ENCODE measurements at places on chromosomes 13 and 19. TPM values are rescaled to one million over a fixed set of nuclear protein-coding genes. Genes with fewer than 3 reads are reported as not detected.

- H3K27me3 ChIP-seq = no peaks in the 10 kb centered on the region
- H3K4me3 ChIP-seq = no peak overlapping the region
- H3K36me3 ChIP-seq = no peaks in the 10 kb centered on the region
Observed at GRCh38 chr13:64810750-64811149, 2419.4 kb downstream of the PCDH9 start.

- no peak overlapping the region for H3K27ac ChIP-seq
- H3K27me3 ChIP-seq = no peaks in the 10 kb centered on the region
- H3K4me3 ChIP-seq = no peak overlapping the region
- no peak for DNase-seq
Observed at GRCh38 chr13:106873810-106874209, 305.9 kb upstream of the ARGLU1 start.

DNA sequence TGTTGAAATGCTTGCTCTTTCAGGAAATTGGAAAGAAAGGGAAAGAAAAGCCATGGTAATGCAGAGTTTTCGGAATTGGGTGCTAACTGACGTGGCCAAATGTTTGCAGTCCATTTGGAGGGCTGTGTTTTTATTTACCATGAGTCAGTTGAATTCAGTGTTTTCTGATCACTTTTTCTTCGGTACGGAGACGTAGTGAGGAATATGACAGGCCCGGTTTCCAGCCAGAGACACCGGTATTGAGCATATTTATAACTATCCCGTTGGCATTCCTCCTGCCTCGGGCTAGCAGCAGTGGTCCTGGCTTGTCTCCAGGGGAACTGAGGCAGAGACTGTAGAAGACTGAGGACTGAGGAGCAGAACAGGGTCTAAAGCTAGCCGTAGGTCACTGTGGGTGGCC, 1.0 kb downstream of the CDC16 start:
- H3K27ac ChIP-seq = peak overlapping the region; percentile 72
- DNase-seq = no peak
- peak overlapping the region; percentile 88 for H3K4me3 ChIP-seq
- H3K27me3 ChIP-seq = peaks cover 2% of the 10 kb centered on the region

DNA sequence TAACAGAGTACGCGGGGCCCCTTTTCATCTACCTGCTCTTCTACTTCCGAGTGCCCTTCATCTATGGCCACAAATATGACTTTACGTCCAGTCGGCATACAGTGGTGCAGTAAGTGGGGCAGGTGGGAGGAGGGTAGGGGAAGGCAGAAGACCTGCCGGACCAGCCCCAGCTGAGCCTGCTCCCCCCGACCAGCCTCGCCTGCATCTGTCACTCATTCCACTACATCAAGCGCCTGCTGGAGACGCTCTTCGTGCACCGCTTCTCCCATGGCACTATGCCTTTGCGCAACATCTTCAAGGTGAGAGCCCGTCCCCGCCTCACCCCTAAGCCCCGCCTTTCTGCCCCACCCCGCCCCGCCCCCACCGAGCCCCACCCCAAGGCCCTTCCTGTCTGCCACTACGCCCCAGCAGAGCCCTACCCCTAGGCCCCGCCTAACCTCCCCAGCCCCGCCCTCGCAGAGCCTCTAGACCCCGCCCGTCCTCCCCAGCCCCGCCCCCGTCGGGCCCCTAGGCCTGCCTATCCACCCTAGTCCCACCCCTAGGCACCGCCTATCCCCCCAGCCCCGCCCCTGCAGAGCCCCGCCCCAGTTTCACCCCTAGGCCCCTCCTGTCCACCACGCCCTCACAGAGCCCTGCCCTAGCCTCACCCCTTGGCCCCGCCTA, 7.7 kb downstream of the NDUFB7 start:
- no peaks in the 10 kb centered on the region for H3K27me3 ChIP-seq
- peaks cover 6% of the 10 kb centered on the region for H3K4me1 ChIP-seq
- no peak overlapping the region for H3K4me3 ChIP-seq
- H3K36me3 ChIP-seq = peaks cover 6% of the 10 kb centered on the region

GRCh38 chr13:84590663-84591062, 708.4 kb upstream of the SLITRK1 start:
- no peaks in the 10 kb centered on the region for H3K4me1 ChIP-seq
- H3K36me3 ChIP-seq = no peaks in the 10 kb centered on the region
- no peak overlapping the region for H3K27ac ChIP-seq
- DNase-seq = no peak

GRCh38 chr19:6059396-6059947, 50.8 kb downstream of the RFX2 start:
- no peak overlapping the region for H3K4me3 ChIP-seq
- no peak for DNase-seq
- peaks cover 1% of the 10 kb centered on the region for H3K36me3 ChIP-seq
- H3K4me1 ChIP-seq = peaks cover 28% of the 10 kb centered on the region

DNA sequence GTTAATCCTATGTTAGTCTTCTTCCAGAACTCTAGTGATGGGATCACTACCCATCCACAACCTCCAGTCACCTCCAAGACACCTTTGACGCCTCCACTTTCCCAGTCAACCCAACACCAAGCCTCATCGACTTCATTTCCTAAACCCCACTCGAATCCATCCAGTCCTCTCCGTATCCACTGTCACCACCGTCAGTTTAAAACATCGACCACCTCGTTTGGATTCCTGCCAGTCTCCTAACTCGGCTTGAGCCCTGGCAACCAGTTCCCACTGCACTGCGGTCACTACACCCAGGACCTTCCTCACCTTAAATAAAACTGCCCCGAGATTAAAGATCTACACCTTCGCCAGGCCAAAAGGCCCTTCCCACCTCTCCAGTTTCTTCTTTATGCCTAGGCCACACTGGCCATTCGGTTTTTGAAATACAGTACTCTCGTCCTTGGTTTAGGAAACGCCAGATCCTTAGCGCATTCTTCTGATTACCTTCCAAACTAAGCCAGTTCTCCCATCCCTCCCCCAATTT, 1.2 kb downstream of the MTIF3 start:
- H3K27ac ChIP-seq = peak overlapping the region; percentile 93
- peaks cover 63% of the 10 kb centered on the region for H3K4me1 ChIP-seq
- DNase-seq = no peak

- peak within 1 kb of the TSS; percentile 58 for H3K27ac ChIP-seq
- peak within 1 kb of the TSS; percentile 89 for H3K4me3 ChIP-seq
- peak; percentile 12 for DNase-seq
- H3K4me1 ChIP-seq = peaks cover 4% of the 10 kb centered on the region
Observed at GRCh38 chr19:17281391-17282304, at the start of gene ANKLE1. Gene ANKLE1 (plus strand): TSS chr19:17281901. CDS start chr19:17281921, 20 bp downstream.

DNA sequence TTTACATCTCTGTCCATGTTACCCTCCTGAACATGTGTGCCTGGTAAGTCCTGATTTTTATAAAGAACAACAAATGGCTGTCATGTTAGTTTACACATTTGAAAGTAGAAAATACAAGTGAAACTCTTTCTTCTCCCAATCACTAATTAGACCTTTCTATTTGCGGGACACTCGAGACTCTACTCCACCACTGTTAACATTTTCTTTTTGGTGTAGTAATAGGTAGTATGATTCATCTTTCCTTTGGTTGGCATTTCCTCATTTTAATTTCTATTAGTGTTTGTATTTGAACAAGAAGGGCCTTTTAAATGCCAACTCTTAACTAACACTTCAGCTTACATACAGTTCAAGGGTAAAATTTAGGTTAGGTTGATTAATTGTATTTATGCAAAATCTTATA, 371.1 kb downstream of the PCDH9 start:
- no peaks in the 10 kb centered on the region for H3K36me3 ChIP-seq
- H3K4me1 ChIP-seq = no peaks in the 10 kb centered on the region
- H3K27me3 ChIP-seq = no peaks in the 10 kb centered on the region
- no peak overlapping the region for H3K4me3 ChIP-seq

- H3K27me3 ChIP-seq = peaks cover 64% of the 10 kb centered on the region
- H3K36me3 ChIP-seq = no peaks in the 10 kb centered on the region
- H3K4me1 ChIP-seq = no peaks in the 10 kb centered on the region
Observed at GRCh38 chr13:110396913-110397381, 89.9 kb downstream of the COL4A2 start.

GRCh38 chr19:46000491-46001246, 5.4 kb downstream of the CCDC61 start:
- peaks cover 8% of the 10 kb centered on the region for H3K36me3 ChIP-seq
- peaks cover 7% of the 10 kb centered on the region for H3K27me3 ChIP-seq

GRCh38 chr19:48970139-48970766, 5.1 kb downstream of the FTL start:
- H3K27ac ChIP-seq = no peak overlapping the region
- H3K27me3 ChIP-seq = no peaks in the 10 kb centered on the region
- DNase-seq = no peak
- H3K4me1 ChIP-seq = peaks cover 29% of the 10 kb centered on the region
- H3K4me3 ChIP-seq = no peak overlapping the region
- H3K36me3 ChIP-seq = peaks cover 30% of the 10 kb centered on the region

DNA sequence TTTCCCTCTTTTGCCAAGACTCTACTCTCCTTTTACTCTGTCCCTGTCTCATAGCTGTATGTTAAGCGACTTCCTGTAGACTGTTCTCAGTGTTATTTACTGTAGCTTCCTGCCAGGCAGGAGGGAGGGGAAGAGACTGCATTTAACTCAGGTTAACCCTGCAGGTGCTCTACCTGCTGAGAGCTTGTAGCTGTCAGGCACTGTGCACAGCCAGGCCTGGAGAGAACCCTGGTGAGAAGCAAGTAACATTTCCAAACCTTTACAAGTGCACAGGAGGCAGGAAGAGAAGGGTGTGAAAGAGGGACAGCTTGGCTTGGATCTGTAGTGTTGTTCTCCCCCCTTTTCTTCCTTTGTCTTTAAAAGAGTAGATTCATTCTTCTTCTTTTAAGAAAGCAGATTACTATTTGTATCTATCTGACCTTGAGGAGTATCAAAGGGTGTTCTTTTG, 167.1 kb downstream of the LMO7 start:
- DNase-seq = no peak
- no peak overlapping the region for H3K4me3 ChIP-seq
- peak overlapping the region; percentile 2 for H3K27ac ChIP-seq
- H3K4me1 ChIP-seq = peaks cover 41% of the 10 kb centered on the region
- H3K36me3 ChIP-seq = peaks cover 5% of the 10 kb centered on the region

DNA sequence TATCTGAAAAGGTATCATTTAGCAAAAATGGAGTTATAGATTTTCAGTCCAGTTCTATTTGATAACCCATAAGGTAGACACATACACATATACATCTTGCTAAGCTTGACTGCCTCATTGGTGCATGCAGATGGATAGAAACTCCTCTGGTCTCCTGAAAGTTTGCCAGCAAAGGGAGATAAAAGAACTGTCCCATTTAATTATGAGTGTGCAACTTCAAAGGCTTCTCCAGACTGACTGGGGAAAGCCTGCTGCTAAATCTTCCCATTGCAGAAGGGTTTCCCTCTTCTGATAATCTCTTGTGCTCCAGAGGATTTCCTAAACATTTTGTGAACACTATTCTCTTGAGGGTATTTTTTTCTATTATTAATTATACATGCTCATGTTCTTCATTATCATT, 131.9 kb downstream of the ITGBL1 start:
- no peak overlapping the region for H3K27ac ChIP-seq
- no peak overlapping the region for H3K4me3 ChIP-seq
- no peaks in the 10 kb centered on the region for H3K4me1 ChIP-seq
- peaks cover 2% of the 10 kb centered on the region for H3K27me3 ChIP-seq
- DNase-seq = no peak

GRCh38 chr19:38055655-38056521, 148.9 kb downstream of the SIPA1L3 start:
- H3K27ac ChIP-seq = no peak overlapping the region
- no peaks in the 10 kb centered on the region for H3K36me3 ChIP-seq
- H3K4me1 ChIP-seq = peaks cover 14% of the 10 kb centered on the region
- H3K27me3 ChIP-seq = no peaks in the 10 kb centered on the region
- H3K4me3 ChIP-seq = no peak overlapping the region

- no peak overlapping the region for H3K4me3 ChIP-seq
- no peak overlapping the region for H3K27ac ChIP-seq
- no peaks in the 10 kb centered on the region for H3K27me3 ChIP-seq
- no peak for DNase-seq
Observed at GRCh38 chr13:34302596-34302995, 484.6 kb downstream of the RFC3 start.

- no peaks in the 10 kb centered on the region for H3K27me3 ChIP-seq
- no peak overlapping the region for H3K27ac ChIP-seq
- no peak overlapping the region for H3K4me3 ChIP-seq
- no peaks in the 10 kb centered on the region for H3K36me3 ChIP-seq
Observed at GRCh38 chr13:111328574-111329410, 8.3 kb downstream of the TEX29 start.

DNA sequence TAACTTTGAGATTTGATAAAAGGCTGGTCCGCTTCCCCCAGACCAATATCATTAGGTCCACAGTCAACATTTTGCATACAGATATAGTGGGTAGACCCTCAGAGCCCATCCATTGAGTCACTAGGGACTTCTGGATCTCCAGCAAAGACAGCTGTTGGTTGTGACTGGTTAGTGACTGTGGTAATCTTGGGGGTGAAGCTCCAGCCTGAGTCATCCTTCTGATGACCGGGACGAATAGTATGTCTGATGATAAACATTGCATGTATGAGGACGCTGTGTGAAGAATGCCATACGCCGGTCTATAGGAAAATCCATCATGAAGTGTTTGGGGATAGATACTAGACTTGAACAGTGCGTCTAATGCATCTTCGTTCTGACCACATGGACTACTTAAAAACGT, 307.0 kb downstream of the UQCRFS1 start:
- DNase-seq = no peak
- no peaks in the 10 kb centered on the region for H3K36me3 ChIP-seq
- peaks cover 3% of the 10 kb centered on the region for H3K27me3 ChIP-seq

DNA sequence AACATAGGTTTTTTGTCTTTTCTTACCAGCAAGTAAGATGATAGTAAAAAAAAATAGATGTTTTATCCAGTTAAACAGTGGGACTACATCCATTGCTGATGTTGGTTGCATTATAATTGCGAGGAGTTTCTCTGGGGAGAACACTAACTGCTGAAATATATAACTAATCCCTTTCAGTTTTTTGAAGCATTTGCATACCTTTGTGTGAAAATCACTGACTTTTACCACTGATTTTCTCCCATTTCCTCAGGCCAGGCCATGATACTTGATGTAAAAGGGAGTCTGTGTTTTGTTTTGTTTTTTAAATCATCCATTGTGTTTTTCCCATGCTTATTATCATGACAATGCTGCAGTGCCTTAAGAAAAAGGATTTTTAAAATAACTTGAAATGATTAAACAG, 699.5 kb downstream of the PCDH9 start:
- H3K4me1 ChIP-seq = no peaks in the 10 kb centered on the region
- H3K4me3 ChIP-seq = no peak overlapping the region
- H3K27me3 ChIP-seq = no peaks in the 10 kb centered on the region

ZNF226 gene
- 10.5 TPM for total RNA-seq

NLRP4 gene
- total RNA-seq = not detected

ZNF99 gene
- total RNA-seq = not detected

CEP89 gene
- total RNA-seq = 15.5 TPM

ADAMTS10 gene
- 3.2 TPM for total RNA-seq

AP1M1 gene
- 116 TPM for total RNA-seq

HSD11B1L gene
- total RNA-seq = 1.9 TPM

SIGLEC6 gene
- total RNA-seq = 1.6 TPM

NFIX gene
- total RNA-seq = 8.0 TPM

CEACAM20 gene
- not detected for total RNA-seq

GSX1 gene
- total RNA-seq = not detected

OR4F17 gene
- total RNA-seq = not detected

F10 gene
- not detected for total RNA-seq

ZNF100 gene
- 21.8 TPM for total RNA-seq

ZNF14 gene
- 4.3 TPM for total RNA-seq

CEACAM19 gene
- 1.1 TPM for total RNA-seq

APOC4 gene
- not detected for total RNA-seq

AKAP11 gene
- total RNA-seq = 32.1 TPM

ZNF599 gene
- 2.3 TPM for total RNA-seq
